Thyroid gland (tissue), 4 donors: ENCODE measurements at places on chromosomes 16 and 17. TPM values are rescaled to one million over a fixed set of nuclear protein-coding genes. Genes with fewer than 3 reads are reported as not detected.

GPRC5C gene
- 194 TPM for total RNA-seq

- no peak overlapping the region for H3K4me3 ChIP-seq
- no peaks in the 10 kb centered on the region for H3K36me3 ChIP-seq
- no peaks in the 10 kb centered on the region for H3K4me1 ChIP-seq
- H3K27ac ChIP-seq = no peak overlapping the region
- no peaks in the 10 kb centered on the region for H3K27me3 ChIP-seq
- DNase-seq = no peak
Measured at GRCh38 chr16:50407351-50407750, 38.6 kb upstream of the BRD7 start.

DNA sequence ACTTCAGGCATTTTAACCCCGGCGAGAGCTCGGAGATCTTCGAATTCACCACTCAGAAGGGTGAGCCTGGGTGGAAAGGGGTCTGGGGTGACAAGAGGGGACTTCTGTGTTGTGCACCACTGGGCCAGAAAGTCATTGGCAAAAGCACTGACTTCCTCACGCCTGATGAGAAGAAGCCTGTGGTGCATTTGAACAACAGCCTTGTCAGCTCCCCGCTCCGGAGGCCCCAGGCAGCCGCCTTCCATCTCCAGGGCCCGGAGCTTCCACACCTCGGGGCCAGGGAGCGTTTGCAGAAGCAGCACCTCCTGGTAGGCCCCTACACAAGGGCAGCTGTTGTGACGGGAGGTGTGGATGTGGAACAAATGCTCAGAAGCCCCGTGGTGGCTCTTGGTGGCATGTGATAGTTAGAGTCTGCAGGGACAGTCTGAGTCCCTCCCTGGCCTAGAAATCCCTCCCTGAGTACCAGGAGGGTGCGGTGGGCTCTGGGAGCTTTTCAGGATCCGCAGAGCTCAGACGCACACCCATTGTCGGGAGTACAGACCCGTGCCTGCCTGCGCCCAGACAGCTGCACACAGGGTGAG lies 9.7 kb downstream of the CACNG1 start:
- no peaks in the 10 kb centered on the region for H3K4me1 ChIP-seq
- no peak overlapping the region for H3K27ac ChIP-seq
- H3K4me3 ChIP-seq = no peak overlapping the region
- H3K27me3 ChIP-seq = no peaks in the 10 kb centered on the region
- no peaks in the 10 kb centered on the region for H3K36me3 ChIP-seq

DNA sequence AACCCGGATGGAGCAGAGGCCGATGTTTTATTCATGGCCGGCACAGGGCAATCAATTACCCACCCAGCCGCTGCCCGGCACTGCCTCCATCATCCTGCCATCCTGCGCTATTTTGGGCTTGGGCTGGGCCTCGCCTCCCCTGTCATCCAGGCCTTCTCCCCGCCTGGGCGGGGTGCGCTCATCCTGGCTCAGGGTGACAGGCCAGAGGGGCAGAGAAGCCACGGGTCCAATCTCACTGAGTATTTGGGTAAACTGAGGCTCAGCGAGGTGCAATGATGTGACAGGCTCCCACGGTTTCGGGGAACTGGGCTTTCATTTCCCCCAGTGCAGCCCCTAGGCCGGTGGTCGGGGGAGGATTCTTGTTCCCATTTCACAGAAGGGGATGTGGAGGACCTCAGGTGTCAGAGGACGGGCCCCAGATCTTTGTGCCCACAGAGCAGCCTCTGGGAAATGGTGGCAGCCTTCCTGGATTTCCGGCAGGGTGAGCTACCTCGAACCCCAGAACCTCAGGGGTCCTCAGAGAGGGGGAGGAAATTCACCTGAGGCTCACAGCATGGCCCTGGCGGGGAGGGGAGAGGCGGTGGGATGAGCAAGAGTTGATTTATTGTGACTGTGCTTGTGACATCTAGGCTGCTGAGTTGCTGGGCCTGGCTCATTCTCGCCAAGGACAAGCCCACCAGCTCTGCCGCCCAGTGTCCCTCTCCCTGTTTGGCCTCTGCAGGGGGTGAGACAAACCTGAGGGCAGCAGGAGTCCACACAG lies 23.8 kb upstream of the KCNJ12 start:
- DNase-seq = no peak
- H3K36me3 ChIP-seq = no peaks in the 10 kb centered on the region
- no peaks in the 10 kb centered on the region for H3K4me1 ChIP-seq
- H3K4me3 ChIP-seq = no peak overlapping the region
